Activated CD4-positive, alpha-beta T cell treated with anti-CD3 and anti-CD28 coated beads for 4 hours (primary cell): ENCODE measurements at places on chromosomes 16 and 17.

- no peak for DNase-seq
Measured at GRCh38 chr16:54693864-54694263, 236.8 kb upstream of the IRX5 start.

GRCh38 chr16:25729188-25729915 is 37.6 kb downstream of the HS3ST4 start:
- no peak for DNase-seq

DNA sequence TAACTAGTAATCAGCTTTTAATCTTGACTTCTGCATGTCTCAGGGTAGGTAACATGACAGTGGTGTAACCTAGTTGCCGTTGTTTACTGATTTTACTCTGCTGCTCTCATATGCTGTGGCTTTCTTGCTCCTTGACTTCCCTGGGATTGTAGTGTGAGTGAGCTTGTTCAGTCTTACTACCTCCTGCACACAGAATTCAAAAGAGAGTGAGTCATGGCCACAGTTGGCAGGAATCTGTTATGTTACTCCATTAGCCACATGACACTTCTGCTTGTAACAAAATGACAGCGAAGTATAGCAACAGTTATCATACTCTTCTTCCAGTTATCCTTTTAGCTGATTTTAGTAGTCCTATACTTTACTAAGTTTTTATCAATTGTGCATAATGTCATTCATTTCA is 18.8 kb downstream of the TNRC6A start:
- DNase-seq = peak; percentile 8

DNA sequence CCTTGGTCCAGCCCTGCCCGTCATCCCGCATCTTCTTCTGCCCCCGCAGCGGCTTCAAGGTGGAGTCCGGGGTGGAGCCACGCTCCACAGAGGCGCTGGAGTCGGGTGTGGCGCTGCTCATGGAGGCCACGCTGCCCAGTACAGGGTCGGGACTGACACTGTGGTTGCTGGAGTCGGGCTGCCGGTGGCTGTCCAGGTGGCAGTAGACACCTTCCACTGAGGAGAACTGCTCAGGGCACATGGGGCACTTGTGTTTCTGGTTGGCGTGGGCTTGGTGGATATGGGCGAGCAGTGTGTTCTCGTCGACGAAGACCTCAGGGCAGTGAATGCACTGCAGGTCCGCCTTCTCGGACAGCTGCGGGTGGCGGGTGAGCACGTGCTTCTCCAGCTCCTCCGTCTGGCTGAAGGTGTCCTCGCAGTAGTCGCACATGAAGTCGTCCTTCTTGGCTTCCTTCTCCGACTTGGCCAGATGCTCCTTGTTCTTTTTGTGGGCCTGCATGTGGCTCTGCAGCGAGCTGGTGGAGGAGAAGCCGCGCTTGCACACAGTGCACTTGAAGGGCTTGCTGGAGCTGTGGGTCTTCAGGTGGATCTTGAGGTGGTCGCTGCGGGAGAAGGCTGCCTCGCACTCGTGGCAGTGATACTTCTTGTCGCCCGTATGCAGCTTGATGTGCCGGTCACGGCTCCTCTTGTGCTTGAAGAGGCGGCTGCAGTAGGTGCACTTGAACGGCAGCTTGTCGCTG is 217.8 kb downstream of the ZNF423 start:
- no peak for DNase-seq

GRCh38 chr17:81920612-81921536 is 2.9 kb upstream of the SIRT7 start:
- DNase-seq = no peak

DNA sequence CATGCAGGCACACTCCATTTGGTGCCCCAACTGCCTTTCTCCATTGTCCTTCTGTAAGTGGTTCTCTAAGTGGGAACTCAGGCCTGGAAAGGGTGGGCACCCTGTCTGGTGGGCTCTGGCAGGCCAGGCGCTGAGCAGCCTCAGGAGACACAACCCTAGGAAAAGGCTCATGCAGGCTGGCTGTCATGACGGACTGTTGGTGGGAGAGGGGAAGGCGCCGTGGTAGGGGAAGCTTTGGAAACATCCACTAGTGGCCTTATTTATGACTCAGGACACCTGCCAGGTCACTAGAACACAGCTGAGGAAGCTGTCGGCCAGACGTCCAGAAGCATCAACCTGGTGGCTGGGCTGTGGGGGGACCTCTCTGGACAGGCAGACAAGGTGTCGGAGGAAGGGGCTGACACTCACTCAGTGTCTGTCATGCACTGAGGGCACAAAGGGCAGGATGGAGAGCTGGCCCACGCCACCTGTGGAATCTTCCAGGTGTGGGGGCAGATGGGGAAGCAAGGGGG is 216.0 kb downstream of the SEC14L1 start:
- DNase-seq = no peak

GRCh38 chr17:5832886-5833285 is 237.3 kb upstream of the WSCD1 start:
- no peak for DNase-seq

DNA sequence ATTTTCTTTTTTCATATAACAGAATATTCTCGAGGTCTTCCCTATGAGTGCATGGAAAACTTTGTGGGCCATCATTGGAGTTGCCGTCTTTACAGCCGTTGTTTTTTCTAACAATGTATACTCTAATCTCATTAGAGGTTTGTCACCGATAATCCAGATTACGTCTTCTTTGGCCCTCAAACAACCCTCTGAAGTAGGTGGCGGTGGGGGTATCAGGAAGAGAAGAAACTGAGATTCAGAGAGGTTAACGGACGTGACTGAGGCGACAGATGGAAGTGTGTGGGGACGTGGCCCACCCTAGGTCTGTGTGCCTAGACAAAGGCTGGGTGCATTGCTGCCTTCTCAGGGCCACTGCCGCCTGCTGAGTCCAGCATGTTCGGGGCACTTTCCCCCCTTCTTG is 63.7 kb downstream of the RPTOR start:
- no peak for DNase-seq

DNA sequence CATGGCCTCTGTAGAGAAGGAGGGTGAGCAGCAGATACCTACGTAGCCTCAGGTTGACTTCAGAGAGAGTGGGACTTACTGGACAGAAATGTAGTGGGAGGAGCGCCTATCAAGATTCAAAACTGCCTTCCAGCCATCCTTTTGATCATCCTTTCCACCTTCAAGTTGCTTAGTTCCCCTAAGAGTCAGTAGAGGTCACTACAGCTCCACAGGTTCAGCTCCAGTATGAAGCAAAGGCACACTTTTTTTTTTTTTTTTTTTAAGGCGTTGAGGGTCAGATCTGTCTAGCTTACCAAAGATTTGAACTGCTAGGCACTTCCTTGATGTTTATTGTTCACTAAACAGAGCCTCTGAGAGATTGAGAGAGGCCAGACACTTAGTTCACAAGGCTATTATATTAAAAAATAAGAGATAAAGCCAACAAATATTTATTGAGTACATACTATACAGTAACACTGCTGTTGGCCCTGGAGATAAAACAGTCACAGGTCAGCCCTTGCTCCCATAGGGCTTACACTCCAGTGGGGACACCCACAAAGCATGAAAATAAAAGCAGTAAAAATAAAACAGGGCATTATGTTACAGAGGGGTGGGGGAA is 3.1 kb downstream of the RNF227 start:
- peak; percentile 35 for DNase-seq

DNA sequence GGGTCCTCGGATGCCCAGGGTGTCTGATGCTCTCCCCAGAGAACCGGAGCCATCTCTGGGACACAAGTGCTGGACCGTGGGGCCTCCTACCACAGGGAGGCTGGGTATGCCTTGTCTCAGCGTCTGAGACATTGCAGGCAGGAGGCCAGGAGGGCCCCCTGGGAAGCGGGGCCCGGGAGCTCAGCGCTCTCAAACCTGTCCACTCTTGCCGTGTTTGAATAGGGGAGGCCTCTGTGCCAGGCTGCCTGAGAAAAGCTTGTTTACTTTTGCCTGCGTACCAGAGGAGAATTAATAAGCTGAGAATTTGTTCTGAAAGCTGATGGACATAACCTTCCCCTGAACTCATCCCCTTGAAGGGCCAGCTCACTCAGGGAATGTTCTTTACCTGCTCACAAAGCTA is 163.8 kb downstream of the NTN1 start:
- DNase-seq = no peak

DNA sequence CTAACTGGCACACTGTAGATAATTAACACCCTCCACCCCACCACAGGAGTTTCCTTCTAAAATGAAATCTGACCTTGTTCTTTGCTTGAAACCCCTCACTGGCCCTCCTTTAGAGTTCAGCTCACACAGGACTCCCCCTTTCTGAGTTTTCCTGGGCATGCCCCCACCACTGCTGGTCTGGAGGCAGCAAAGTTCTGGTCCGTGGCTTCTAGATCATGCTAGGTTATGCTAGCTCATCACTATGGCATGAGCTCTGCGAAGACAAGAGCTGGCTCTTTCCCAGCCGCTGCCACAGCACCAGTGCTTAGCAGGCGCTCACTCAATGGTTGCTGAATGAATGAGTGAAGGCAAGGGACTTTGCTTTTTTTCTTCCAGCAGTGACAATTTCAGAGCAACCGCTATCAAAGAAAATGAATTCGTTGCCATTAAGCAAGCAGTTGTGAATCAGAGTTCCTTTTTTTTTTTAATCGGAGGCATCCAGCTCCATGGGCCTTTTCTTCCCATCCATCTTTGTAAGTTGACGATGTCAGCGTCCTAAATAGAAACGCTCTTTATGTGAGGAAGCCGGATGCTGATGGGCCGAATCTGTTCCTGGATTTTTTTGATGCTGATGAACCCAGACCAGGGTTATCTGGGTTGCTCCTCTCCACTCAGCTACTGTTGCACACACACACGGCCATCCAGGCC is 80.8 kb upstream of the NOL11 start:
- DNase-seq = no peak

DNA sequence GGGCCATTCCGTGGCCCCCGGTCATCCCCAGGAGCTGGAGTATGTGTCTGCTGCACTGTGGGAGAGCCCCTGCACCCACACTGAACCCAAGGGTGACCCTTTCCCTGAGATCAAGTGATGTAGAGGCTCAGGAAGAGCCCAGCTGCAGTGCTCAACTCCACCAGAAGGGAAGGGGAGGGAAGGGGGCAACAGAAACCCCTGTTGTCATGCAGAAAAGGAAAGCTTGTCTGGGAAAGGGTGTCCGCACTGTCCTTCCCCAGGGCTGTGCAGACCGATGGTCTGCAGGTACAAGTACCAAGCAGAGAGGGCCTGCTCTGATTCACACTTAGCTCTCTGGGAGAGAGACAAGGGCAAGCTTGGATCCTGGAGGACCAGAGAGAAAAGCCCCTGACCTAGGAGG is 45.7 kb upstream of the TOB1 start:
- no peak for DNase-seq

GRCh38 chr16:57577691-57578224 is 35.3 kb downstream of the ADGRG5 start:
- no peak for DNase-seq

- DNase-seq = no peak
Measured at GRCh38 chr17:80927791-80928216, 63.8 kb upstream of the CHMP6 start.

DNA sequence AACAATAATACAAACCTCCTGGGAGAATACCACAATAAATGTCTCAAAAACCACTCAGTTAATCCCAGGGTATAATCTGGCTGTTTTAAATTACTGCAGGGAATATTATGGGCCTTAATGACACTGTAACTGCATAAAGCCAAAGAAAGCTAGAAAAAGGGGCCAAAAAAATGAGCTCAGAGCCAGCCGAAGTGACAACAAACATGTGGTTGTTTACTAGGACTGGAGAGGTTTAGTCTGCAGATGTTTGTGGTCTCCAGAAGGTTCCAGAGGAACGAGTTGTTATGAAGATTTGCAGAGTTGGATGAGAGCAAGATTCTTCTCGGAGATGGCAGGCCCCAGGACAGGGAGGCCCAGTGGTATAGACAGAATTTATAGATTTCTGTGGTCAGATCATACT is 97.1 kb upstream of the AKTIP start:
- no peak for DNase-seq

DNA sequence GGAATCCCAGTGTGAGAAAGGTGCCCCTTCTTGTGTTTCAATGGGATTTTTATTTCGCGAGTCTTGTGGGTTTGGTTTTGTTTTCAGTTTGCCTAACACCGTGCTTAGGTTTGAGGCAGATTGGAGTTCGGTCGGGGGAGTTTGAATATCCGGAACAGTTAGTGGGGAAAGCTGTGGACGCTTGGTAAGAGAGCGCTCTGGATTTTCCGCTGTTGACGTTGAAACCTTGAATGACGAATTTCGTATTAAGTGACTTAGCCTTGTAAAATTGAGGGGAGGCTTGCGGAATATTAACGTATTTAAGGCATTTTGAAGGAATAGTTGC is 567 bp downstream of the UBB start:
- peak; percentile 45 for DNase-seq

GRCh38 chr17:19724501-19725420 is 8.4 kb upstream of the SLC47A2 start:
- DNase-seq = peak; percentile 33

GRCh38 chr16:50509521-50510341 is 38.5 kb upstream of the NKD1 start:
- peak; percentile 36 for DNase-seq

GRCh38 chr16:13168091-13168572 is 266.7 kb downstream of the SHISA9 start:
- no peak for DNase-seq

- DNase-seq = no peak
Measured at GRCh38 chr16:68362262-68362913, 51.6 kb downstream of the PRMT7 start.

DNA sequence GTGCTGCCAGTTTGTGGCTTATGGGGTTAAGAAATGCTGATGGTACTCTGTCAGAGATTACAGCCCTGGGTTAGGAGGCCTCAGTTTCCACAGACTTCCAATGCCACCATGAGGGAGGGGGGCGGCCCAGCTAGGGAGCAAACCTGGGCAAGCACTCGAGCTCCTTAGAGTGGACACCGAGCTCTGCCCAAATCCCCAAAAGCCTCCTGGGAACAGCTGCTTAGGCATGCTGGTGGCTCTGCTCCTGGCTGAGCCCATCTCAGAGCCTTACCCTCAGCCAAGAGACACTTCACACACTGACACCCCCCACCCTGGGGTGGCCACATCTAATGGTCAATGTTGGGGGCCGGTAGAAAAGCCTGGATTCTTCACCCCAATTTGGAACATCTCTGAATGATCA is 66.1 kb downstream of the C16orf78 start:
- DNase-seq = no peak

DNA sequence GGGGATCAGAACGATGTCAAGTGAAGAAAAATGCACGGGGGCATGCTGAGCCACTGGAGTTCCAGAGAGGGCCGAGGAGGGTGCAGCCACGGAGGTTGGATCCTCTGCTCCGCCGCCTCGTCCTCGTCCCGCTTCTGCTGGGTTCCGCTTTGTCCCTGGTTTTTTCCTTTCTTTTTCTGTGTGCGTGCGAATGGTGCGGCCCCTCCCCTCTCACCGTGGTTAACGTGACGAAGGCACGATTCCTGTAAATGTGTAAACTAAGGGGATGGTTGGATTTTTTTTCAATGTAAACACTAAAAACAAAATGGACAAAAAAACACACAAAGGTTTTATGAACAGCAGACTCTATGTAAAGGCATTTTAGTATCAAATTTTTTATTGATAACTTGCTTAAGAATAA is 46.7 kb downstream of the ACTG1 start:
- DNase-seq = no peak

GRCh38 chr17:17782523-17783115 is 54.2 kb downstream of the SREBF1 start:
- no peak for DNase-seq
